ENCODE measurements at places on chromosomes 13 and 19.

DNA sequence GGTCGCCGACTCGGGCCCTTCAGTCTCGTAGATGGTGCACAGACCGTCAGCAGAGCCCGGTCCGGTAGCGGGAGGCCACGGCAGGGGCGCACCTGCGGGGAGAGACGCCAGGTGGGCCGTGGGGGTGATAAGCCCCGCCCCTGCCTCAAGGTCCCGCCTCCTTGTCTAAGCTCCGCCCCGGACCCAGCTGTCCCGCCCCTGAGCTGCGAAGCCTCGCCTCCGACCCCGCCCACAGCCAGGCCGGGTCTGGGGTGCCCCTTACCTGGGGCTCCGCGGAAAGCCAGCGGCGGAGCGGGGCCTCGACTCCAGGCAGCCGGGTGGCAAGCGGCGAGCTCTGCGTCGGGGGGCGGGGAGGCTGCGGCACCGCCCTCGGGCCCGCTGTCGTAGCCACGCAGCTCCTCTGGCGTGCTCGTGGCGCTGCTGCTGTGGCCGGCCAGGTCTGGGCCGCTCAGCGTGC, 4.7 kb downstream of the PRR36 start:
- peak; percentile 60 for DNase-seq

DNA sequence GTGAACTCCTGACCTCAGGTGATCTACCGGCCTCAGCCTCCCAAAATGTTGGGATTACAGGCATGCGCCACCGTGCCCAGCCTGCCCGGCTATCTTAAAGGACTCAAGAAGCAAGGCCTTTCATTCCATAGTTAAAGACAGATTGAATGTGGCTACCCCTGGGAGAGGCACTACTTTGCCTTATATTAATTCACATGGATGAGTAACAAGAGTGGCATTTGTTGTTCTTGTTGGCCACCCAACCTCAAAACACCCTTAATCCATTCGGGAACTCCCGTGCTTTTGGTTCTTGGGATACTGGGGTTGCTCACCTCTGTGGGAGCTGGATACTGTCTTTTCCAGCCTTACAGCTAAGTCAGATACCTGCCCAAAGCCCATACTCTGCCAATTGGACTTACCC, 34.4 kb upstream of the ABCC4 start:
- no peak for DNase-seq

- DNase-seq, result no peak
Measured at GRCh38 chr19:4606181-4606580, 33.1 kb upstream of the TNFAIP8L1 start.

DNA sequence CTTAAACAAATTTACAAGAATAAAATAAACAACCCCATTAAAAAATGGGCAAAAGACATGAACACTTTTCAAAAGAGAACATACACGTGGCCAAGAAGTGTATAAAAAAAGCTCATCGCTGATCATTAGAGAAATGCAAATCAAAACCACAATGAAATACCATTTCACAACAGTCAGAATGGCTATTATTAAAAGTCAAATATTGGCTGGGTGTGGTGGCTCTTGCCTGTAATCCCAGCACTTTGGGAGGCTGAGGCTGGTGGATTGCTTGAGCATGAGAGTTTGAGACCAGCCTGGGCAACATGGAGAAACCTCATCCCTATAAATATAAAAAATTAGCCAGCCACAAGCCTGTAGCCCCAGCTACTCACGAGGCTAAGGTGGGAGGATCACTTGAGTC, 89.9 kb downstream of the UBL3 start:
- DNase-seq, result no peak

GRCh38 chr19:40594255-40594654, 6.9 kb upstream of the LTBP4 start:
- DNase-seq, result no peak

GRCh38 chr19:1945899-1946298, 4.9 kb downstream of the CSNK1G2 start:
- DNase-seq, result no peak

DNA sequence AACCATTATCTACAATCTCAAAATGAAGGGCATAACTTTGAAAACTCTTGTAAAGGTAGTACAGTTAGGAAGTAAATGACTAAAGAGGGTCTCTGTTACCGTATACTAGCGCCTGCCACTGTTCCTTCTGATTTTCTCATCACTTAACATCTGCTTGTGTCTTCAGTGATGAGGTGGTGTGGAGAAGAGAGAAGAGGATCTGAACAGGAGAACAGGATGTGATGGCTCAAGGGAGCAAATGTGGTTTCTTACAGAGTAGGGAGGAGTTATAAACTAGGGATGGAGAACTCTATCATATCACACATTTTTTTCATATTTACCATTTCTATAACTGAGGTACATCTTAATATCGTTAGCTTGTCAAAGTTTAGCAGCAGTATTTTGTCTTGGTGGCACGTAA, 1.1 kb downstream of the KCTD4 start:
- DNase-seq, result no peak

DNA sequence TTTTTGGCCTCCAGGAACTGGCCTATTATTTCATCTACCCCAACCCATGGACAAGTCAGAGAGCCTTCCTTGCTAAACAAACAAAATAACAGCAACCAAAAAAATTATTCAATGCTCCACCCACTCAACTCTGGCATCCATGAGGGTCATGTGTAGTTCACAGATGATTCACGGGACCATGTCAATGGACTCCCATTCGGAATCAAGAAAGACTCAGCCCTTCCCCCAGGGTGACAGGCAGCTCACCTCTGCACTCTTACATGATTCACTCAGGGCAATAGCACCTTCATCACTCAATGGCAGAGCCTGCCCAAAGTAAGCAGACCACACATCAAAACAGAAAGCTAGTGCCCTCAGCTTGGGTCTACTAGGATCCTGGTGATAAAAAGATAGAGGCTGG, 14.3 kb upstream of the SCEL start:
- no peak for DNase-seq

- no peak for DNase-seq
Measured at GRCh38 chr13:110232756-110233155, 74.2 kb downstream of the COL4A1 start.

DNA sequence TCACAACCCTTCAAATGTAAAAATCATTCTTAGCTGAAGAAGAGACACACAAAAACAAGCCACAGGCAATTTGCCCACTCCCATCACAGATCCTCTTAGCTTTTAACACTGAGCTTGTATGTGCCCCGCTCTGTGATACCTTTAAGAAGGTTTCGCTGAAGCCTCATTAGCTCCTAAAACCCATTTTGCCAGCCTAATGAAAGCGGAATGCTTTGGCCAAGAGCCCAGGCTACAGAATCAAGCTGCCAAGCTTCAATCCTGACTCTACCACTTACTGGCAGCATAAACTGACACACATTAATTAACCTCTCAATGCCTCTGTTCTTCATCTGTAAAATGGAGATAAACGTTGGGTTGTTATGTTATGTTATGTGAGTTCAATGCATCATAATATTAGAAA, 10.5 kb downstream of the ZNF112 start:
- DNase-seq, result no peak

- no peak for DNase-seq
Measured at GRCh38 chr19:57002710-57003109, 117.1 kb upstream of the USP29 start.

DNA sequence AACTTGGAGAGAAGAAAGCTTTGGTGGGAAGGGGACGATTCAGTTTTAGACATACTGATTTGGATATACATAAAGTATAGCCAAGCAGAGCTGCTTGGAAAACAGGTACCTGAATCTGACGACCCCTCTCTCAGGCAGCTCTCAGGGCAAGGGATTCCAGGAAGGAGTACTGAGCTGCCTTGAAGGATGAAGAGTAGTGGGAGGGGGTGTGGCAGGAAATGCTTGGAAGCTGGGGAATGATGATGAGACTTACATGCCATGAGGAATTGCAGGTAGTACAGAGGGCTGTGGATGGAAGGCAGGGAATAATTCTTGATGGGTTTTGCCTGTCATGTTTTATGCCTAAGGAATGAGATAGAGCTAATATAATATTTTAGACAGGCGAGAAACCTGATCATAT, 38.7 kb downstream of the HTR2A start:
- no peak for DNase-seq

DNA sequence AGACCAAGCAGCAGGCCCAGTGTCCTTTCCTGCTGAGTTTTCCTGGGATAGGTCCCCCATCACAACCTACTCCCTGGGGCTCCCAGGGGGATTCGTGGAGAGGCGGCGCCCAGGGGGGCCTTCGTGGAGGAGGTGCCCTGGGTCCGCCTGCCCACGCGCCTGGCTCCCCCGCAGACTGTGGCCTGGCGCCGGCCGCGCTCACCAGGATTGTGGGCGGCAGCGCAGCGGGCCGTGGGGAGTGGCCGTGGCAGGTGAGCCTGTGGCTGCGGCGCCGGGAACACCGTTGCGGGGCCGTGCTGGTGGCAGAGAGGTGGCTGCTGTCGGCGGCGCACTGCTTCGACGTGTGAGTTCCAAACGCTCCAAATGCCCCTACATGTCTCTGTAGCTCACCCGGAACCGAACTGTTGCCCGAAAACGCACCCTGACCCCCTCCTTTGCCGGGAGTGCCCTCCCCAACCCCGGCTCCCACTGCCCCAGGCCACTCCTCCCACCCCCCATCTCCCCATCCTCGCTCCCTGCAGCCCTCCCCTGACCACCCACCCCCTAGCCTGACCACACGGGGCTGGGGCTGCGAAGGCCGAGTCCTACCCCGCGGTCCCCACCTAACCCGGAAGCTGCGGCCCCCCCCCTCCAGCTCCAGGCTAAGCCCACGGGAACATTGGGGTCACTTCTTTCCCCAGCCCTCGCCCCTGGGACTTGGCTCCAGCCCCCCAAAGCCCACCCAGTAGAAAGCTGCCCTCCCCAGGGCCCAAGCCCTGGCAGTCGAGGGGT, 3.3 kb downstream of the TIMM13 start:
- DNase-seq, result no peak

- DNase-seq, result no peak
Measured at GRCh38 chr13:48976576-48977285, 1.0 kb downstream of the FNDC3A start.

DNA sequence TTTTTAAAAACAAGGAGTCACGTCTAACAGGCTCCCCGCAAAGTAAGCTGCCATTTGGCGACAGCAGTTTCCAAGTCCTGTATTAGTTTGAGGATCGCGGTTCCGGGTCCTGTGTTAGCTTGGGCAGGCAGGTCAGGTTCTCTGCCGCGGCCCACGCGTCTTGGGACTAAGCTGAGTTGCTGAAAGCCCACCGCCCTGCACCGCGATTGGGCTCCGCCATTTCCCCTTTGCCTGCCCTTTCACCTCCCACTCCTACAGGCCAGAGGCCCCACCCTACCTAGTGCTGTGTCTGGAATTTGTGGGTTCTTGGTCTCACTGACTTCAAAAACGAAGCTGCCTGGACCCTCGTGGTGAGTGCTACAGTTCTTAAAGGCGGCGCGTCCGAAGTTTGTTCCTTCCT, 6.8 kb downstream of the PARP4 start:
- no peak for DNase-seq

GRCh38 chr19:40693150-40693788, 2.8 kb upstream of the NUMBL start:
- no peak for DNase-seq

DNA sequence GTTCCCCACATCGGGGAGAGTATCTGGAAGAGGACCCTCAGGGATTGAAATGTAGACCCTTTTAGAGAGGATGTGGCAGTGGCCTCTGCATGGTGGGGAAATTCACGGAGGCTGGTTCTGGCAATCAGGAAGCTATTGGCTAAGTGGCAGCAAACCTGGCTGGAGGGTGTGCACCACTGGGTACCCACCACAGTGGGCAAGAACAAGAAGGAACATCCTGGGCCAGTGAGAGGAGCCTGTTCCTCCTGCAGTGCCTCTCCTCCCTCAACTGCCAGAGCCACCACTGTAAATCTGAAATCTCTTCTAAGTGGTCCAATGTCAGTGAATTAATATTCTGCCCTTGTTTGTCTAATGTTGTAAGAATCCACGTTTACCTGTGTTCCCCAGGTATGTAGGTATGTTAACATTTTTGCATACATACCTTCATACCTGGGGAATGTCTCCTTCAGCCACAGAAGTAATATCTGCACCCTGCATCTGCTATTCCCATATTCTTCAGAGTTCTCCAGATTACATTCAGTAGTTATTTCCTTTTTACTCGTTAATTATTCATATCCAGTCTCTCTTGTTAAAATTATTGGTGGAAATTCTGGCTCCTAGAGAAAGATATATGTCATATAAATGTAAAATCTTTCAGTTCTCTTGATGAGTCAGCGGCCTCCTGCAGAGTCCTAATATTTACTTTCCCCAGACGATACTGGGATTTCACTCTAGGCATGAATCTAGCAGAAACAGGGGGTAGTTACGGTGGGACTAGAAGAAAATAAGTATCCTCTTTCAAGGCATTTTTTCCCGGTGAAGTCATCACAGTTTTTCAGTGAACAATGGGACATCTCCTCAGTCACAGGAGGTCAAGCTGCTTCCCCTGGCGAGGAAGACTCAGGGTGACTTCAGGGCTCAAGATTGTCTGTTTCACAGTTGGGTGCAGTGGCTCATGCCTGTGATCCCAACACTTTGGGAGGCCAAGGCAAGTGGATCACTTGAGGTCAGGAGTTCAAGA, 148.3 kb downstream of the MYO16 start:
- DNase-seq, result no peak

DNA sequence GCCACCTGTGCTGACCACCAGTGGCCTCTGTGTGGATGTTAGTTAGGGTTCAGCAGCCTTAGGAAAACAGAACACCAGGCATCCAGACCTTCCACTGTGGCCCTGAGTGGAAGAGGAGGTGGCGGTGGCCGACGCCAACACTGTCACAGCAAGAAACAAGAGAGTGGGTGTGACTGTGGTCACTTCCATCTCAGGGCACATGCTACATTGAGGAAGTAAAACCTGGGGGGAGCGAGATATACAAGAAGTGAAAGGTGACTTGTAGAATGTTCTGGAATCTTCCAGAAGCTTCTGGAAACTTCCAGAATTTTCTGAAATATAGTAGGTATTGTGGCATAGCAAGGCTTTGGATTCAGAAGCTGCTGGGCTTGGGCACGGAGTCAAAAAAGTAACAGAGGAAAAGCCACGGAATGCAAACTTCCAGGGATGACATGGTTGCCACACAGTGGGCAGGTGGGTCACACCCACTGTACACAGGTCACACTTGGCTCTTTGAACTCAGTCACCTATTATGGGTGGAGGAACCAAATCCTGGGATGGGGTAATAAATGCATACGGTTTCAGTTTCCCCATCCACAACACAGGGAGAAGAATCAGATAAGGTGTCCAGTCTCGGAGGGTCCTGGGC, 24.3 kb downstream of the GNG7 start:
- no peak for DNase-seq

DNA sequence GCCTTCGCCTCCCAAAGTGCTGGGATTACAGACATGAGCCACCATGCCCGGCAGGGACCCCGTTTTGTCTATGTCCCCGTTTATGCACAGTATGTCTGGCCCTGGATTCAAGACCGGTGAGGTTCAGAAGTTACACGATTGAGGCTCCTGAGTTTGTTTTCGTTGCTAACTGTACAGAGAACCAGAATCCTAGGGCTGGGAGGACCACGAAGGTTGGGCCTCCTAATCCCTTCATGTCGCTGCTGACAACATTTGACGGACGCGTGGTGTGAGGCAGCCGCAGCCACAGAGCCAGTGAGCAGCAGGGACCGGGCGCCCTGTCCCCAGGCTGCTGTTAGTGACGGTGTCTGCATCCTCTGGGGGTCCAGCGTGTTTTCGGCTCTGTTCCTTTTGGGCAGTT, 91.4 kb downstream of the ATP11A start:
- DNase-seq, result no peak

GRCh38 chr13:24616514-24616913, 63.7 kb upstream of the ATP12A start:
- no peak for DNase-seq

GRCh38 chr19:42831221-42832019, 48.1 kb downstream of the PSG1 start:
- DNase-seq, result no peak

- DNase-seq, result no peak
Measured at GRCh38 chr19:46429999-46430398, 1.3 kb upstream of the PNMA8C start.

All from activated gamma-delta T cell treated with anti-CD3 and anti-CD28 coated beads, Interleukin-2, amount 50 U/mL, for 16 hours (primary cell).